ENCODE measurements at places on chromosomes 2 and 18.

GRCh38 chr18:22921772-22922171 lies 11.4 kb upstream of the RBBP8 start:
- no peak for DNase-seq

DNA sequence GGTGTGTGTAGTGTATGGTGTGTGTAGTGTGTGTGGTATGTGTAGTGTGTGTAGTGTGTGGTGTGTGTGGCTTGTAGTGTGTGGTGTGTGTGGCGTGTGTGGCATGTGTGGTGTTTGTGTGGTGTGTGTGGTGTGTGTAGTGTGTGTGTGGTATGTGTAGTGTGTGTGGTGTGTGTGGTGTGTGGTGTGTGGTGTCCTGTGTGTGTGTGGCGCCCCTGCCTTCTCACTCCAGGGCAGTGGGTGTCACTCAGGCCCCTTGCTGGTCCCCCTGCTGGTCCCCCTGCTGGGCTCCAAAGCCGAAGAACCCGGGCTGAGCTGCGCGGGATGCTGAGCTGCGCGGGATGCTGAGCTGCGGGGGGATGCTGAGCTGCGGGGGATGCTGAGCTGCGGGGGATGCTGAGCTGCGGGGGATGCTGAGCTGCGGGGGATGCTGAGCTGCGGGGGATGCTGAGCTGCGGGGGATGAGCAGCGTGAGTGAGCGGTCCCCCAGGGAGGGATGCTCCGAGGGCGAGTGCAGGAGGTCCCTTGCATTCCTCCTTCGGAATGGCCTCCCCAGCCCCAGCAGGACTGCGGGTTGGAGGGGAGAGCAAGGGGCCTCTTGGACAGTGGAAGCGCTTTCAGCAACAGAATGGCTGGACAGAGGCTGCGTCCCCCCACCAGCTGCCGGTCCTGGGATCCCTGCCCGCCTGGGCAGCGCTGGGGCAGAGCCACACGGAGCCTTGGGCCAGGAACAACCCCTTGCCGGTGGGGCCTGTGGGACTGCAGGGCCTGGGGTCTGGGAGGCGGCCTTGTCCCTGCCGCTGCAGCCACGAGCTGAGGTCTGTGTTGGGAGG lies 3.4 kb upstream of the RTP5 start:
- DNase-seq, result no peak

DNA sequence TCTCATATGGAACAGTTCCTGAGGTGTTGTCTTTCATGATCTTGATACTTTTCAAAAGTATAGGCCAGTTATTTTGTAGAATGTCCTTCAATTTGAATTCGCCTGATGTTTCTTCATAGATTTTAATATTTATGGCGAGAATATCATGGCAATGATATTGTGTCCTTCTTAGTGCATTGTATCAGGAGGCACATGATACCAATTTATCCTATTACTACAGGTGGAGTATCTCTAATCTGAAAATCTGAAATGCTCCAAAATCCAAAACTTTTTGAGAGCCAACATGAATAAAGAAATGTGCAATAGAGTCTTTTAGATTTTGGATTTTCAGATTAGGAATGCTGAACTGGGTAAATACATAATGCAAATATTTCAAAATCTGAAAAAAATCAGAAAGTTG lies 216.6 kb upstream of the LYPD1 start:
- no peak for DNase-seq

DNA sequence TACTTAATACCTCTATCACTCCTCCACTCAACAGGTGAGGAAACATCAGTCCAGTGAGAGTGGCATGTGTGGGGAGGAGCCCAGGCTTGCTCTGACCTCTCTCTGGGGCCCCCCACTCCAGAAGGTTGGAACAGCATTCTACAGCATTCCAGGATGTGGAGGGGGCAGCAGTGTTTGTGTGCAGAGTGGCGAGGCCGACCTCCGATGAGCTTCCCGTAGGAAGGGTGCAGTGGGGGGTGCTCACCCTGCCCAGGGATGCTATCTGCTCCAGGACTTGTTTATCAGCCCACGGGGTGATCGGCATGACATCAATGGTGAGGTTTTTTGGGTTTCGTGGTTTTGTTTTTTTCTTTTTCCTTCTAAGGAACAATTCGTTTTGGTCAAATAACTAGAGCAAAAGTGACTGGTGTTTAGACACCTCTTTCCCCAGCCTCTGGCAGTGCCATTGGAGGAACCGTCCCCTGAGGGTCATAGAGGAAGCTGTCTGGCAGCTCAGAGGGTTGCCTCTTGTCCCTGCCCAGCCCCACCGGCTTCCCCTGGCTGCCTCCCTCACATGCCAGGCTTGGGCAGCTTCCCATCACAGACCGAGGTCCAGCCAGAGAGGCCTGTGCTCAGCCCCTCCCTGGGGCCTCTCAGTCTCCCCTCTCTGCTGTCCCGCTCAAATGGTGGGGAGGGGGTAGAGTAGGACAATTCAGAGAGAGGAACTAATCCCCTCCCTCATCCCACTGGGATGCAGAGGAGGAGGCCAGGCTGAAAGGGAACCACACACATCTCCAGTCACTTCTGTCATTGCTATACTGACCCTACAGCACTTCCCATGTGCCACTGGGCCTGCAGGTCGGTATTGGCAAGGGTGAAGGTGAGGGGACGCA lies 96.5 kb downstream of the ZFP36L2 start:
- DNase-seq, result no peak

- DNase-seq, result peak; percentile 43
Observed at GRCh38 chr2:215851082-215851481, 162.3 kb downstream of the MREG start.

GRCh38 chr2:70921031-70921430 lies 14.7 kb upstream of the ATP6V1B1 start:
- no peak for DNase-seq

- no peak for DNase-seq
Observed at GRCh38 chr2:216306868-216307267, 65.4 kb downstream of the MARCHF4 start.

DNA sequence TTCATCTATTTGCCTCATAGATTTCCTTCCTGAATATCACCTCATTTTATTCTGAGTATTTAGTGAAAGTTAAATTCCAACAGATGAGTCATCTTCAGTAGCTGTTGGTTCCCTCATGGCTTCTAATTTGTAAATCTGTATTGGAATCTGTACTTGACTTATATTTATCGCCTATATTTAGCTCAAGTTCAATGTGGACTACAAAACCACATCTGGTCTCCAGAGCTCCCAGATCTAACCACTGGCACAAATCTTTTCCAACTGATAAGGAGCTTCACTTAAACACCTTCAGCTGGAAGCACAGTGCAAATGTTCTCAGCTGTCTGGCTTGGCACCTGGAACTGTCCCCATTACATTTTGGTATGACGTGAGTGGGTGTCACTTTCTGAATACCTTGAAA lies 82.8 kb upstream of the DSEL start:
- no peak for DNase-seq

GRCh38 chr18:42092848-42093247 lies 137.8 kb downstream of the PIK3C3 start:
- no peak for DNase-seq

DNA sequence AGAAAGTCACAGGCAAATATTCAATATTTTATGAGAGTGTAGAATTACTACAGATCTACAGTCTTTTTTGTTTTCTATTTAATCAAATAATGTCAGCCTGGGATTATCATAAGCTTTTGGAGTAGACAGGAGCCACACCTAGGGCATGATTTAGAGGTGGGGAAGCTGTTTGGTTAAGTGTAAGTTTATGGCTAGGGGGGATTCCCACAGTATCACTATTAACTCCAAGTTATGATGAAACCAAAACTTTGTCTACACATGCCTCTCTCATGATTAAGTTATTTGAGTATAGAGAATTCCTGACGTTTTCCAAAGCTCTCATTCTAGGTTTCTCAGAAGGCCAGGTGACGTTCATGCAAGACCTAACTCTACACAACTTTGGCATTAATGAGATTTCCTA lies 2.1 kb downstream of the SERPINB10 start:
- DNase-seq, result no peak

GRCh38 chr2:130796290-130796689 lies 40.4 kb upstream of the ARHGEF4 start:
- no peak for DNase-seq

GRCh38 chr2:198062826-198063225 lies 258.4 kb downstream of the PLCL1 start:
- DNase-seq, result no peak

DNA sequence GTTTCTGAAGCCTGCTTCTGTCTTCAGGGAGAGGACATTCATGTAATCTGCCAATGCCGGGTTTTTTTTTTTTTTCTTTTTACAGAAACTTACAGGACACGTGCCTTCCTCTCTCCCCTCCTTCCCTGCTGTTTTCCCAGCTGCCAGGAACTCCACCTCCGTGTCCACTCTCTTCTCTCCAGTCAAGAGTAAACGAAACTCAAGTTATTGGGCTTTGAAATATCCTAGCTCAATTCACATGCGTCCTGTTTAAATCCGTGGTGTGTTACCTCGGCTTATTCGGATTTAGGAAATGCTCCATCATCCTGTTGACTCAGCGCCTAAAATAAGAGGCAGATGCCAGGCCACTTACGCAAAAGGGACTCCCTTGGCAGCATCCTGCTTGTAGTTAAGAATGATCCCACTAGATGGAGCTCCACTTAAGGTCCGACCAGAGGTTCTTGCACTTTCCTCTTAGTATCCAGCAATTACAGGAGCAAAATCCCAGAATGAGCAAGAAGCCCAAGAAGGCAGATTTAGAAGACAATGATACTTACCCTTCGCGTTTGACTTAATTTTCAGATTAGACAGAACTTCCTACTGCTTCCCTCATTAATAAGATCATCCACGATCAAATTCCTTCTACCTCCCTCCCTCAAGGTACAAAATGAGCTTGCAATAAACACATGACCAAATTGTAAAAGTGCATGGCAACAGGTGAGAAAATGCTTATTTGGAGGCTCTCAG lies 97.2 kb upstream of the ZCCHC2 start:
- peak; percentile 64 for DNase-seq

DNA sequence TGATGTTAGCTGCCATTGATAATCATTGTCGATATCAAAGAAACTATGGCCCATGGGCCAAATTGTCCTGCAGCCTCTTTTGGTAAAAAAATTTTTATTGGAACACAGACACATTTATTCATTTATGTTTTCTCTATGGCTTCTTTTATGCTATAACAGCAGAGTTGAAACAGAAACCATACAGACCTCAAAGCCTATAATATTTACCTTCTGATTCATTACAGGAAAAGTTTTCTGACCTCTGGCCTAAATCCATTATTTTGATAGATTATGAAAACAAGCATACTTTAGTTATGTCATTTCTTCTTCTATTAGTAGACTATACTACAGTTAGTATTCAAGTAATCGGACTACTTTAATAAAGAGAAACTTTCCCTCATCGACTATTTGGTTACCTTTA lies 349.7 kb upstream of the GALNT5 start:
- DNase-seq, result no peak

GRCh38 chr2:161796192-161796591 lies 172.0 kb downstream of the SLC4A10 start:
- no peak for DNase-seq

DNA sequence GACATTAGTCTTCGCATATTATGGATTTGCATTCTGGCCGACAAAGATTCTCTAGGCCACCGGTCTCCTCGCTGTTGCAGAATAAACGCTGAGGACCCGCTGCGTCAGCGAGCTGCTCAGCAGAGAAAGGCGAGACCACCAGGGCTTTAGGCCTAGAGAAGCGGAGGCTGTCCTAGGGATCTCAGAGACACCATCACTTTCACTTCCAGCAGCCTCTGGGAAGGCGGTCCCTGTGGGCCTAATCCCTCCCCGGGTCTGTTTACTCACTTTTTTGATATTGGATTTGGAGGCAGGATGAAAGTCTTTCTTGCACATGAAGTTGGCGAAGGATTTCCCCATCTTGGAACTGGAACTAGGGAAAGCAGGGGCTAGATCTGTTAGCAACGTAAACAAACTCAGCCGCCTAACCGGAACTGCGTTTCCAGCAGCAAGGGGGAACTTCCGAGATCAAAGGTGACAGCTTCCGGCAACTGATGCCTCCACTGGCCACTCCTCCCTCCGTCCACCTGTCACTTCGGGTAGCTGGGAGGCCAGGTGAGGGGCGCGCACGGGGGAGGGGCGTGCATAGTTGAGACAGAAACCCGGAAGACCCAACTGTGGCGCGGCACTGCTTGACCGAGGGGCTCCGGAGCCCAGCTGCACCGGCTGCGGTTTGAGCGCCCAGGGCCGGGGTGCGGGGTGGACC lies at the start of gene SCRN3:
TSS of gene SCRN3 (plus strand) at position 447 of the 685 bp plus-strand sequence. CDS start 2,554 bp downstream, outside the sequence.
- peak; percentile 77 for DNase-seq

DNA sequence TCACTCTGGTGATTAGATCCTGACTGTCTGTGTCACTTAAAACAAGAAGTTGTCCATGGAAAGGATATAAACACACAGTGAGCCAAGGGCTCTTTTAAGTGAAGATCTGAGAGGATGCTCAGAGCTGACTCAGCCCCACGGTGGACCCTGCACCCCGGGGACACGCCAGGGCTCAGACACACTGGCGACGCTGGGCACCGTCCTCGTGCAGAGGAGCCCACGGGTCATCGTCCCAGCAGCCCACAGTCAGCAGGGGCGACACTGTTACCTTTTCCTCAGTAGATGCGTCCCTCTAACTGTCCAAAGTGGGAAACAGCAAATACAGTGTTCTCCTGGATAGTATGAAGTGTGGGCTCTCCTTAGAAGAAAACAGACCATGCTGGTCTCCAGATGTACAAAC lies 225.6 kb downstream of the HDAC4 start:
- DNase-seq, result no peak

- peak; percentile 31 for DNase-seq
Observed at GRCh38 chr2:46748735-46749531, 166.7 kb downstream of the MCFD2 start.

- DNase-seq, result no peak
Observed at GRCh38 chr2:163469561-163469962, 266.2 kb downstream of the FIGN start.

- no peak for DNase-seq
Observed at GRCh38 chr2:8241317-8241716, 440.5 kb upstream of the ID2 start.

- DNase-seq, result no peak
Observed at GRCh38 chr2:208415897-208416296, 9.3 kb downstream of the PTH2R start.

- peak; percentile 54 for DNase-seq
Observed at GRCh38 chr2:207879536-207879935, 109.8 kb upstream of the FZD5 start.

- no peak for DNase-seq
Observed at GRCh38 chr2:84486441-84487115, 27.5 kb upstream of the SUCLG1 start.

DNA sequence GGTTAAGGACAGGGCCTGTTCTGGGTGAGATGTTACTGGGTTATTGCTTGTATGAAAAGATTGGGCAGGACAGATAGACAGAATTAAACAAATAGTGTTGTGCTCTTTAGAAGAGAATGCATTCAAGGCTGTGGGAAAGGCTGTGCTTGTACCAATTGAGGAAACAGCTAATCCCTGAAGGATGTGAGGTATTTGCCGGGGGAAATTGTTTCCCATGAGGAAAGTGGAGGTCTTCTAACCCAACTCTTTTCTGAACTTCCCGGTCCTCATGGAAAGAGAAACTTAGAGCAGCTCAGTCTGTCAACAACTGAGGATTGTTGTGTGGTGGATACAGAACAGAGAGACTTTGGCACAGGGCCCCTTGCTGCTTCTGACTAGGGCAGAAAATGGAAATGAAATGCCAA lies 9.5 kb downstream of the SLC1A4 start:
- DNase-seq, result peak; percentile 53

GRCh38 chr2:6957031-6957714 lies 40.0 kb downstream of the RNF144A start:
- DNase-seq, result no peak

GRCh38 chr2:97691166-97691565 lies 21.7 kb downstream of the C2orf92 start:
- DNase-seq, result no peak

GRCh38 chr2:156489195-156489594 lies 53.0 kb downstream of the GPD2 start:
- DNase-seq, result no peak
